ENCODE measurements at places on chromosomes 5 and 9. TPM values are rescaled to one million over a fixed set of nuclear protein-coding genes. Genes with fewer than 3 reads are reported as not detected.

DNA sequence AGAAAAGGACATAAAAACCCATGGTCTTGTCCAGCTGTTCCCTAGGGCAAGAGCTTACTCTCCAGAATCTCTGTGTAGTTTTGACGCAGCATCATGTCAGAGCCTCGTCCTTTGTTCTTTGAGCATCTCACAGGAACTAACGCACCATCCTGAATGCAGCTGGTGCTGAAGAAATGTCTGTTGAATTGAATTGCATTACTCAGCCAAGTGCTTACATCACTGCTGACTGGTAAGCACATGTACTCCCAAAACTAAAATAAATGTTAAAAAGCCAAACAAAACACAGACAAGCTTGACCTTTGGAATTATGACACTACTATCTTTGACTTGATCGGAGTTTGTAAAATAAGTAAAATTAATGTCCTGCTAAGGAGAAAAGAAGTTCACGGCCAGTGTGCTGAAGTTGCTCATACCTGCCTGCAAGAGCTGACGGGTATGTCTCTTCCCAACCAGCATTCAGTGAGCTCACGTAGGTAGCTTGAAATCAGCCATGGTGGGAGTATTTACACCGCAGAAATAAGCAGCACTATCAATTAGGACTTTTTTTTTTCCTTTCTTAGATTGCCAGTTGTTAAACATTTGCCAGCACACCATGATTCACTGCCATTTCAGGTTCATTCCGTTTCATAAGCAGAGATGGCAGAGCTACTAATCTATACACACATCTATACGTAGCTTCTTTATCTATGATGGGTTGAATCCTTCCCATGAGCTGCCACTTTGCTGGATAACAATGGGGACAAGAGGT, 310.6 kb upstream of the MSX2 start:
- no peaks in the 10 kb centered on the region for H3K27me3 ChIP-seq
- H3K36me3 ChIP-seq, result no peaks in the 10 kb centered on the region
- peaks cover 3% of the 10 kb centered on the region for H3K4me1 ChIP-seq
- no peak for DNase-seq
- H3K4me3 ChIP-seq, result no peak overlapping the region

Gene KCNV2
- not detected for total RNA-seq

- H3K36me3 ChIP-seq, result no peaks in the 10 kb centered on the region
- no peaks in the 10 kb centered on the region for H3K27me3 ChIP-seq
- H3K4me1 ChIP-seq, result no peaks in the 10 kb centered on the region
- H3K27ac ChIP-seq, result no peak overlapping the region
- no peak for DNase-seq
Measured at GRCh38 chr5:75964008-75964407, 119.2 kb upstream of the SV2C start.

Gene FXN
- total RNA-seq, result 12.4 TPM

- H3K27me3 ChIP-seq, result no peaks in the 10 kb centered on the region
- H3K4me1 ChIP-seq, result peaks cover under 1% of the 10 kb centered on the region
- no peak for DNase-seq
- no peaks in the 10 kb centered on the region for H3K36me3 ChIP-seq
- no peak overlapping the region for H3K27ac ChIP-seq
Measured at GRCh38 chr5:74282490-74282889, 358.0 kb downstream of the ENC1 start.

- peaks cover 6% of the 10 kb centered on the region for H3K4me1 ChIP-seq
- no peak for DNase-seq
- H3K27ac ChIP-seq, result no peak overlapping the region
- no peak overlapping the region for H3K4me3 ChIP-seq
- H3K27me3 ChIP-seq, result no peaks in the 10 kb centered on the region
Measured at GRCh38 chr5:10556289-10556807, 7.5 kb upstream of the ANKRD33B start.

DNA sequence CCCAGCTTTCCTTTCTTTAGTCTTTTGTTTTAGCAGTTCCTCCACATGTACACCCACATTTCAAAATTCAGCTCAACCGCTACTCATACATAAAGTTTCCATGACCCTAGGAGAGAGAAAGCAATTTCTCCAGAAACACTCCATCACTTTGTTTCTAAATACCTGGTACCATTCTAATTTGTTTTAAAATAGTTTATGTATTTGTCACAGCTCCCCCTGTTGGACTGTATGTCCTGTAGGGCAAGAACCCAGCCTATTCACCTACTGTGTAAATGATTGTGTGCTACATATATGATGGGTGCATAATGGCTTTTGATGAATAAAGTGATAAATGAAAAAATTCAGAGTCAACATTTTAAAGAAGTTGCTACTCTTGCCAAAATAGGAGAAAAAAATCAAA, 139.1 kb downstream of the COX7C start:
- no peak for DNase-seq
- no peaks in the 10 kb centered on the region for H3K36me3 ChIP-seq
- no peak overlapping the region for H3K27ac ChIP-seq

DNA sequence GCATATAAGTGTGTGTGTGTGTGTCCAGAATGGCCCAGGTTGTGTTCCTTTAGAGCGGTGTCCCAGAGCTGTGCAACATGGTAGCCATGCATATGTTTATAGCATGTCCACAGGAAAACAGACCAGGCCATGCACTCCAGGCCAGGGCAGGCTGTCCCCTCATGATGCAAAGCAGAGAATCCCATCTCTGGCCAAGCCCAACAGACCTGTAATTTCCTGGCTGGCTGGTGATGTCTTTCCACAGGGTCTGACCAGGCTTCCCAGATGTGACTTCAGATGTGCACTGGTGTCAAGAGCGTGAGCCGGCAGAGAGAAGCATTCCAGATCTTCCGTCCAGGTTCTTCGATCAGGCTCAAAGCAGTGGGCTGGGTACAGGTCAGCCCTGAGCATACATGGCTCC, 21.1 kb upstream of the TCF7 start:
- DNase-seq, result no peak
- no peaks in the 10 kb centered on the region for H3K36me3 ChIP-seq
- no peak overlapping the region for H3K27ac ChIP-seq

Gene MYMK
- total RNA-seq, result not detected

DNA sequence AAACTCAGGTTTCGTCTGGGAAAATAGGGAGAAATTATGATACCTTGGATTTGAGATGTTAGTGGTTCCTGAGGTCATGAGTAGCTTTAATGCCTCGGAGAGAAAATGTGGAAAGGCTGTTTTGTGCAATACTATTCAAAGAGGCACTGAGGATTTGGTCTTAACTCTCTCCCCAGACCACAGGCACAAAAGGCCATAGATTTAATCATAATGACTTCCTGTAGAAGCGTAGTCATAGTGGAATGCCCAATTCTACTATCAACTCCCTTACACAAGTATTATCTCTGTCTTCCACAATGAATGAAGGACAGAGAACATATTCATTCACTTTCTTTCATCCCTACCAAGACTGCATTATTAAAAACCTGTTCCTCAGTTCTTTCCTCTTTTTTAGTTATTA, 153.0 kb upstream of the FTMT start:
- H3K4me1 ChIP-seq, result no peaks in the 10 kb centered on the region
- no peak for DNase-seq
- H3K4me3 ChIP-seq, result no peak overlapping the region
- no peaks in the 10 kb centered on the region for H3K36me3 ChIP-seq
- H3K27me3 ChIP-seq, result no peaks in the 10 kb centered on the region

- DNase-seq, result no peak
- H3K4me1 ChIP-seq, result no peaks in the 10 kb centered on the region
- no peaks in the 10 kb centered on the region for H3K36me3 ChIP-seq
- no peak overlapping the region for H3K4me3 ChIP-seq
Measured at GRCh38 chr9:118000581-118000980, 296.4 kb downstream of the TLR4 start.

GRCh38 chr9:131191857-131192256, 66.5 kb downstream of the NUP214 start:
- no peak overlapping the region for H3K4me3 ChIP-seq
- H3K27me3 ChIP-seq, result no peaks in the 10 kb centered on the region
- no peaks in the 10 kb centered on the region for H3K4me1 ChIP-seq
- H3K27ac ChIP-seq, result no peak overlapping the region
- peaks cover 87% of the 10 kb centered on the region for H3K36me3 ChIP-seq

DNA sequence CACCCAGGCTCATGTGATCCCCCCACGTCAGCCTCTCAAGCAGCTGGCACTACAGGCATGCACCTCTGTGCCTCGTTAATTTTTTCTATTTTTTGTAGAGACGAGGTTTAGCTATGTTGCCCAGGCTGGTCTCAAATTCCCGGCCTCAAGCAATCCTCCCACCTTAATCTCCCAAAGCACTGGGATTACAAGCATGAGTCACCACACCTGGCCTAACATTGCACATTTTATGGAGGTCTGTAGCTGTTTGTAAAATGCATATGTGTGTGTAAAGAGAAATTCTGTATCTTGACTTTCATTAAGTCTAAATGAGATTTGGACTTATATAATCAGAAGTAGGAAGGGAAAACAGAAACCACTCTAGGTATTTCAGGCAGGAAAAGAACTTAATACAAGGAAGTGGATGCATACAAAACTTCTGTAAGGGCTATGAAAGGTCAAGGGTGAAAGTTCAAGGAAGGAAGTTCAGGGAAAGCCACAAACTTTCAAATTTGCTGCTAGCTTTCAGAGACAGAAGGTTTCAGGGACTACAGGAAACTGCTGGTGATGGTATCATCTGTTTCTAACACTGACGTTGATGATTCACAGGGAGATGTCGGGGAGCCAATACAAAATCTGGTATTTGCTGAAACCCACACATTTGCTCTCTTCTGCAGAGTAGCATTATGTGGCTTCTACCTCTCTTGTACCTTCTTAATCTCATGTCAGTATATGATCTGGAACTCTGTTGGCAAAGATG, 209.4 kb downstream of the PIK3R1 start:
- no peaks in the 10 kb centered on the region for H3K36me3 ChIP-seq
- no peak for DNase-seq
- no peak overlapping the region for H3K4me3 ChIP-seq
- H3K27me3 ChIP-seq, result no peaks in the 10 kb centered on the region
- peaks cover 4% of the 10 kb centered on the region for H3K4me1 ChIP-seq
- no peak overlapping the region for H3K27ac ChIP-seq

Gene LHFPL2
- total RNA-seq, result 41.0 TPM

- DNase-seq, result no peak
- no peaks in the 10 kb centered on the region for H3K36me3 ChIP-seq
- no peak overlapping the region for H3K4me3 ChIP-seq
Measured at GRCh38 chr9:91060520-91061343, 259.1 kb downstream of the SYK start.
